M059J (cell line): ENCODE measurements at places on chromosomes 3 and 15. TPM values are rescaled to one million over a fixed set of nuclear protein-coding genes. Genes with fewer than 3 reads are reported as not detected.

RTF1 gene
- 29.8 and 40.8 TPM in 2 replicates for total RNA-seq

DNA sequence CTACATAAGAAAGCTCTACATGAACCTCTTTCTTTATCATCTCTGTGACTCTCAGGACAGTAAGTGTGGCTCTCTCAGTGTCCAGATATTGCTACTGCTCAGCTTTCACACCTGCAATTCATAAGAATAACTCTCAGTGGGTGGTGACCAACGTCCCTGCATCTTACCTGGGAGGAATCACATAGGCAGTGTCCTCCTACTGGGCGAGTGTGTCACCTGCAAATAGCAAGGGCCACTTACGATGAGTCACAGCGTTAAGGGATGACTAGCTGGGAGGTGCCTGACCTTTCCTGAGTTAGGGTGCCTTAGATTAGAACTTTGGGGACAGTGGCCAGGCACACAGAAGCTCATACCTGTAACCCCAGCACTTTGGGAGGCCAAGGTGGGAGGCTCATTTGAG lies 90.8 kb upstream of the C3orf80 start:
- peak; percentile 41 for DNase-seq

DNA sequence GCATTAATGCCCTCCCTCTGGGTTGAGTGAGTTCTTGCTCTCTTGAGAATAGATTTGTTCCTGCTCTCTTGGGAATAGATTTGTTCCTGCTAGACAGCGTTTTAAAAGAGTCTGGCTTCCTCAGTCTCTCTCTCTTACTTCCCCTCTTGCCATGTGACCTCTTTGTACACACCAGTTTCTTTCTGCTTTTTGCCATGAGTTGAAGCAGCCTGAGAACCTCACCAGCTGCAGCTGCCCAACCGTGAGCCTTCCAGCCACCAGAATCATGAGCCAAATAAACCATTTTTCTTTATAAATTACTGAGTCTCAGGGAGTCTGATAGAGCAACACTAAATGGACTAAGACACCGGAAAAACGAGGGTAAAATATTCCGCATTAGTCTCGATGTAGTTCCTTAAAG lies 253.6 kb downstream of the CNTN6 start:
- DNase-seq: no peak

- no peak for DNase-seq
Observed at GRCh38 chr3:196812853-196813252, 54.9 kb upstream of the SENP5 start.

DNA sequence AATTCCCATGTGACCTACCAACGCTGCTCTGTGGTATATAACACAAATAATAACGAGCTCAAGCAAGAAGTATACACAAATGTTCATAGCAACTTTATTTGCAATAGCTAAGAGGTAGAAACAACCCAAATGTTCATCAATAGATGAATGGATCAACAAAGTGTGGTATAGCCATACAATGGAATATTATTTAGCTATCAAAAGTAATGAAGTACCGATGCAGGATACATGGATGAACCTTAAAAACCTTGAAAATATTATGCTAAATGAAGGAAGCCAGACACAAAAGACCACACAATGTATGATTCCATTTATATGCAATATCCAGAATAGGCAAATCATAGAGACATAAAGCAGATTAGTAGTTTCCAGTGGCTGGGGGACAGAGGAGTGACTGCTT lies 15.6 kb upstream of the FEM1B start:
- DNase-seq: no peak

DGKG gene
- 14.4 and 16.7 TPM in 2 replicates for total RNA-seq

VGLL4 gene
- total RNA-seq: 28.9 and 36.1 TPM in 2 replicates
